ENCODE measurements at places on chromosomes 5 and 9.

- no peak for DNase-seq
Measured at GRCh38 chr9:7671847-7672246, 127.7 kb downstream of the DMAC1 start.

GRCh38 chr9:69009708-69010107, 4.2 kb downstream of the PRKACG start:
- DNase-seq, result no peak

- no peak for DNase-seq
Measured at GRCh38 chr5:177303121-177303924, at the start of the genes PRELID1 and RAB24. TSS of gene PRELID1 (plus strand) at chr5:177303799. CDS start at chr5:177303986, 187 bp downstream. TSS of gene RAB24 (minus strand) at chr5:177303719. CDS start at chr5:177303288, 431 bp downstream.

GRCh38 chr9:126517833-126518356, 95.8 kb upstream of the LMX1B start:
- DNase-seq, result no peak

GRCh38 chr5:179767496-179768100, 26.2 kb upstream of the LTC4S start:
- DNase-seq, result no peak

- DNase-seq, result no peak
Measured at GRCh38 chr9:120918931-120919842, 7.4 kb downstream of the TRAF1 start.

- DNase-seq, result peak; percentile 96
Measured at GRCh38 chr5:91162534-91163381, 220.4 kb downstream of the ARRDC3 start.

- DNase-seq, result no peak
Measured at GRCh38 chr9:33818167-33818846, 1.3 kb downstream of the UBE2R2 start.

- no peak for DNase-seq
Measured at GRCh38 chr5:64939772-64940510, 171.2 kb downstream of the CWC27 start.

GRCh38 chr5:60287174-60287771, 393.7 kb upstream of the PDE4D start:
- peak; percentile 32 for DNase-seq

- no peak for DNase-seq
Measured at GRCh38 chr5:143156572-143156971, 246.9 kb downstream of the NR3C1 start.

- DNase-seq, result no peak
Measured at GRCh38 chr9:129696944-129697655, 31.7 kb downstream of the PRRX2 start.

DNA sequence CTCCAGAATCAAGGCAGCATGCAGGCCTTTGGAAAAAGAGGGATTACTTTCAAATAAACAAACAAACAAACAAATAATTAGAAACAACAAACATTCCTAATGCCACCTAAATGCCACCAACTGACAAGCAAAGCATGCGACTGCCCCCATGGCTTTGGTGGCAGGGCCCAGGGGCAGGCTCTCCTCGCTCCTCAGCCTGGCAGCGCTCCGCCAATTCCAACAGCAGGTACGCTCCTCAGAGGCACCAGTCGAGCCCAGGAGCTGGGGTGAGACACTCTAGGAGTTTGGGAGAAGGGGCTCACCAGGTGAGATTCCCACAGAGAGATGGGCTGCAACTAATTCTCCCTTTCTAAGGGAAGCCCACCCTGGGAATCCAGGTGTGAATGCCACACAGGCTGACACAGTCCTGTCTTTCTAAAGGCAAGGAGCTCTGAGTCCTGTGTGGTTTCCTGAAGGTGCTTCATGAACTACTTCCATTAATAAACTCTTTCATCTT, 27.8 kb downstream of the CSF2 start:
- no peak for DNase-seq

- DNase-seq, result no peak
Measured at GRCh38 chr5:179385914-179386313, 40.7 kb upstream of the ADAMTS2 start.

GRCh38 chr5:138105709-138106108, 21.9 kb downstream of the WNT8A start:
- DNase-seq, result no peak

- DNase-seq, result no peak
Measured at GRCh38 chr5:143213851-143214363, 189.6 kb downstream of the NR3C1 start.

DNA sequence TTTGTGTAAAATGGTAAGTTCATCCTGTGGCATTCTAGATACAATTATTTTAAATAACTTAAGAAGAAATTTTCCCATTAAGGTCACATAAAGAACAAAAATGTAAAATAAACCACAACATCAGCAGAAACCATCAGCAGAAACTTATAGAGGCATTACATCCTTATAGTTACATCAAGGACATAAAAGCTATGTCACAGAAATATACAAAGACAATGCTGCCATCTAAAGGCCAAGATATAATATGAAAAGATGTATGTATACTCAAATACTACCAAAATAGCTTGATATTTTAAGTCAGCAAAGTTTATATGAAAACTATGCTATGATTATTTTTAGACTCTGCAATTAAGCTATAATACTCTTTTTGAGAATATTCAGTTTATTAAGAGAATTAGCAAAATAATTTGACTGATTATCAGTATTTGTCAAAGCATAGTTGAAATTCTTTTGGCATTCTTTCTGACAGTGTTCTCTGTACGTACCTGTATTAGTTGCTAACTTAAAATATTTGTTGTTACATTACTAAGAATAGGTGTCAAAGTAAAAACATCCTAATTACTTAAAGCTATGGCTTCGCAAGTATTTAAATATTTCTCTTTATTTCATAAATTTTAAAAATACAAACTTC, 36.2 kb downstream of the FBXL17 start:
- no peak for DNase-seq

DNA sequence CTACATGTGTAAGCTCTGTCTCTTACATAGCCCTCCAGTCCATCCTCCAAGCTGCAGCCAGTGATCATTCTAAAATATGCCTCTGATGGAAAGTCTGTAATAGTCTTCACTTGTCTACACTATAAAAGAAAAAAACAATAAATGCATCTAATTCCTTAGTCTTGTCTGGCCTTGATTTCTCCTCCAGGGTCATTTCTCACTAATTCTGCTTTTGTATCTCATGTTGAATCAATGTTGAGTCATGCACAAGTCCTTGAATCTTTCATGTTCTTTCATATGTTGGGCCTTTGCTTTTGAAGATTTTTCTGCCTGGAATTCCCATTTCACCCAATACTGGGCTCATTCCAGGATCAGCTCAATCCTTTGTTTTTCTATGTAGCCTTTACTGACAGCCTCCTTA, 121.1 kb upstream of the TRIM32 start:
- no peak for DNase-seq

GRCh38 chr5:96745844-96746531, 61.8 kb downstream of the ERAP1 start:
- DNase-seq, result no peak

DNA sequence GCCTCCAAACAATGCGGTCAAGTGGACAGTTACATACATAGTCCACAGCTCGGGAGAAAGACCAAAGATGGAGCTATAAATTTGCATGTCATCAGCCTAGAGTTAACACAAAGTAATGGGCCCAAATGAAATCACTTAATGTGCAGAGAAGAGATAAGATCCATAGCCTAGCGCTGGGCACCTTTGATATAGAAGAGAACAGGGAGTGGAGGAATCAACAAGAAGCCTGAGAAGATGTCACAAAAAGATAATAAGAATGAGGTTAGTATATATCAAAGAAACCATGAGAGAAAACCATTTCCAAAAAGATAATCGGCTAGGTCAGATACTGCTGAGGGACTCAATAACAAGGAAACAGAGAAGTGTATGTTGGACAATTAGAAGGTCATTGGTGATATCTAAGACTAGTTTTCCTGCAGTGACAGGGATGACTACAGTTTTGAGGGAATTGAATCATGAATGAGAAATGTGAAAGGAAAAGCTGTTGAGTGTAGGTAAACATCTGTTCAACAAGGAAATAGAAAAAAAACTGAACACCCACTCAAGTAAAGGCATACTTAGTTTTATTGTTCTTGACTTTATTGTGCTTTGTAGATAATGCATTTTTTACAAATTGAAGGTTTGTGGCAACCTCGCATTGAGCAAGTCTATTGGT, 68.7 kb upstream of the CDH6 start:
- DNase-seq, result no peak

DNA sequence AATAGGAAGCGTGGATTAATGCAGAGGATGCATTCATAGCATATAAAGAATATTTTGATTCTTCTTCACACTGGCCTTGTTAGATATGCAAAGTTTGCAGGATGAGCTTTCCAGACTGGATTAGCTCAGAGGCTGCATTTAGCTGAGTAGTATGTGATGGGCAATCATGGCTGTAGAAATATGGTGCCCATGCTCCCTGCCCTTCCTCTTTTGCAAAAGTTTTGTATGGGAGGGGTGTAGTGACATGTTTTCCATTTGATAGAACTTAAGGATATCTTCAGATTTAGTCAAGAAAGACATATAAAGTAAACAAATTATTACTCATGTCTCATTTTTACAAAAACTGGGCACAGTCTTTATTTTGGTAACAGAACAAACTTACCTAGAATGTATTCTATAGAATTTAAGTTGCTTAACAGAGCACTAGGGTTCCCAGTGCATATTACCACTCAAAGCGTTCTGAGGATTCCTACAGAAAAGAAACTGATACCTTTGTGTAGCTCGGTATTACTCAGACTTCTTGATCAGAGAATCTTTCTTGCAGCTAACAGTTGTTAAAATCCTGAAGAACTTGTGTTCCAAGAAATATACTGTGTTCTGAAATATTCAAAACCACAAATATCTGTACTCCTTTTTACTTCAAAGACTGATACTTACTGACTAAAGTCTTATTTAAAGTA, 9.8 kb downstream of the GTF3C4 start:
- DNase-seq, result no peak

GRCh38 chr9:81685763-81686613, 3.4 kb downstream of the TLE1 start:
- no peak for DNase-seq

All from epithelial cell of proximal tubule (primary cell).